ENCODE measurements at places on chromosomes 7 and 10.

DNA sequence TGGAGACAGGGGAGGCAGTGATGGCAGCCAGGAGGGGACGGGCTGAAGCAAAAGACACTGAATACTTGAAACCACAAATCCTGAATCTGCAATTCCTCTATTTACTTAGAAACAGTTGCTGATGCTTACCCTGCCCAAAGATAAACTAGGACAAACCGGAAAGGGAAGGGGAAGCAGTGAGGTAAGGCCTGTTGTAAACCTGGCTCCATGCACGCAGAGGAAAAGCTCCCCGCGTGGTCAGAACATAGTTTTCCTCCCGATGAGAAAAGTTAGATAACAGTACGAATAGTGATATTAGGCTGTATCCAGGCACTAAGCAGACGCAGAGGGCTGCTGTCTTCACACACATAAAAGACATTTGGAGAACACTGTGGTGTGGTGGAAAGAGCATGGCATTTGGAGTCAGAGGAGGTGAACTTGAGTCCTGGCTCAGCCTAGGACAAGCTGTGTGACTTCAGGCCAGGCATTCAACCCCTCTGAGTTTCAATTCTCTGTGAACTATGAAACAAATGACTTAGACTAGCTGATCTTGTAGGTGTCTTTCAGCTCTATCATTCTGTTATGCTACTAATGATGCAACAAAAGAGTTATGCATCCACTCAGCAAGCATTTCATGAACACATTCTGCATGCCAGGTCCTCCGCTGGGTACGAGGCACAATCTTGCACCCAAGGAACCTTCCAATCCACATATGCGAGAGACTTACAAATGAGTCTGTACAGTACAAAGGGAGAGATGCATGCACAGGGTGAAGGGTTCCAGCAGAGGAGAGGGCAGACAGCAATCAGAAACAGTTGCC, 80.9 kb downstream of the SORBS1 start:
- no peak for DNase-seq

DNA sequence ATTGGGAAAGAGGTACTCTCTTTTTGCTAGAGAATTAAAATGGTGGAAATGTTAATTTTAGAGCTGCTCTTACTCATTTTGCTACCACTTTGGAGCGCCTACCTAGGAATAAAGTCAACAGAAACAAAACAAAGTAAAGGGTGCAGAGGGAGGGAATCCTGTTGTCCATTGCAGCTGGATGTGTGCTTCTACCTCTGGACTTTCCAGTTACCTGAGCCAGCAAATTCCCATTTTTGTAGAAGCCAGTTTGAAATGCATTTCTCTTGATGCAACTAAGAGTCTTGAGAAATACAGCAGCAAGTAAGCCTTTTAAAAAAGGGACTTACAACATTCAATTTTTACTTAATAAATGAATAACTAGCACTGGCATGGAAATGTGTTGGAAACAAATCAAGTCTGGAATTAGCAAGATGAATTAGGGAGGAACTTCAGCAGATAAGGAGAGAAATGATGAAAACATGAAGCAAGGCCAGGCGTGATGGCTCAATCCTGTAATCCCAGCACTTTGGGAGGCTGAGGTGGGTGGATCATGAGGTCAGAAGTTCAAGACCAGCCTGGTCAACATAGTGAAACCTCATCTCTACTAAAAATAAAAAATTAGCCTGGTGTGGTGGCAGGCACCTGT, 113.5 kb upstream of the CTTNBP2 start:
- DNase-seq = no peak

DNA sequence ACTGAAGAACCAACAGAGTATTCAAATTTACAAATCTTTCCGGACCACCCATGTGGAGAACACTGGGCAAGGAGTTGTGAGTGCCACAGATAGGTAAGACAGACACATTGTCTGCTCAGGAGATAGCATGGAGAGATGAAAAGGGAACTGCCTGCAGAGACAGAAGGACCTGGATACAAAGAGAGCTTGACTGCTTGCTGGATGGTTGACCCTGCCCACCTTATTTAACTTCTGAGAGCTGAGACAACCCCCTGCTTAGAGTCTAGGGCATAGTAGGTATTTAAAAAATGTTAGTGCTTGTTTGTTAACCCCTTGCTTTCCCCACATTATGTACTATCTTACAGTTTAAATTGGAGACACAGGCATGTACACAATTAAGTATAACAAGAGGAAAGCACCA, 314.1 kb downstream of the THSD7A start:
- no peak for DNase-seq

- peak; percentile 33 for DNase-seq
Observed at GRCh38 chr7:33423646-33424020, 294.3 kb downstream of the BBS9 start.

GRCh38 chr7:46534664-46535588, 613.9 kb upstream of the IGFBP3 start:
- peak; percentile 55 for DNase-seq

- DNase-seq = peak; percentile 80
Observed at GRCh38 chr10:114876602-114877300, 55.2 kb downstream of the FHIP2A start.

GRCh38 chr7:128177768-128178550, 63.1 kb upstream of the LEP start:
- DNase-seq = no peak

DNA sequence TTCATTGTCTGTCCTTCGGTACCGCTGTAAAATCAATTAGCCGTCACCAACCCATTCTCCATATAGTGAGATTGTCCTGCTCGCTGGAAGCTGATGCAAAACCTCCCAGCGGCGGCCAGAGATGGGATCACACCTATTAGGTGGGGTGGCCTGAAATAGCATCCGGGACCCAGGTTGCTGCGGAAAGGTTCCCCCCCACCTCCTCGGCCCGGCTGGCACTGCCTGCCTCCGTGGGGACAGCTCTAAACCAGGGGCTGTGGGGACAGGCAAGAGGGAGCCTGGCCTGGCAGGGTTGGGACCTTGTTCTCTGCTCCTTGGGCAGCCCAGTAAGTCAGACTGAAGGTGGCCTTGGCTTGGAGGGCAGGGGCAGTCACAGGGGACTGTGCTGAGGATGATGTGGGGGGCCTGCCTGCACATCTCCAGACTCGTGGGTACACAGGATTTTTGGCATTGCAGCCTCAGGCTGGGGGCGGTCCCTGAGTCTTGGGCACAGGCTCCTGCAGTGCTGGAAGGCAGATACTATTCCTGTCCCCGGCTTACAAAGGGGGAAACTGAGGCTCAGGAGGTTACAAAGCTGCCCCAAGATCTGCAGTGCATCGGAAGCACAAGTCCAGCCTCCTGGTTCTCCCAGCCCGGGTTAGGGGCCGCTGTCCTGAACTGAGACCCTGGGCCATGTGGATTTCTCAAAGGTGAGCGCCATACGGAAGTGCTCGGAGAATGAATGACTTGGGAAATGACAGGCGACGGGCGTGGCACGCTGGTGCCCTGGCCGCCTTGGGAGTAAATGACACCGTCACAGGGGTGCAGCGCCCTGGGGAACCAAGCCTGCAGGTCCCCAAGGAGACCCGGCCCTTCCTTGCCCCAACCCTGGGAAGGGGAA, 65.6 kb downstream of the UNCX start:
- DNase-seq = no peak

DNA sequence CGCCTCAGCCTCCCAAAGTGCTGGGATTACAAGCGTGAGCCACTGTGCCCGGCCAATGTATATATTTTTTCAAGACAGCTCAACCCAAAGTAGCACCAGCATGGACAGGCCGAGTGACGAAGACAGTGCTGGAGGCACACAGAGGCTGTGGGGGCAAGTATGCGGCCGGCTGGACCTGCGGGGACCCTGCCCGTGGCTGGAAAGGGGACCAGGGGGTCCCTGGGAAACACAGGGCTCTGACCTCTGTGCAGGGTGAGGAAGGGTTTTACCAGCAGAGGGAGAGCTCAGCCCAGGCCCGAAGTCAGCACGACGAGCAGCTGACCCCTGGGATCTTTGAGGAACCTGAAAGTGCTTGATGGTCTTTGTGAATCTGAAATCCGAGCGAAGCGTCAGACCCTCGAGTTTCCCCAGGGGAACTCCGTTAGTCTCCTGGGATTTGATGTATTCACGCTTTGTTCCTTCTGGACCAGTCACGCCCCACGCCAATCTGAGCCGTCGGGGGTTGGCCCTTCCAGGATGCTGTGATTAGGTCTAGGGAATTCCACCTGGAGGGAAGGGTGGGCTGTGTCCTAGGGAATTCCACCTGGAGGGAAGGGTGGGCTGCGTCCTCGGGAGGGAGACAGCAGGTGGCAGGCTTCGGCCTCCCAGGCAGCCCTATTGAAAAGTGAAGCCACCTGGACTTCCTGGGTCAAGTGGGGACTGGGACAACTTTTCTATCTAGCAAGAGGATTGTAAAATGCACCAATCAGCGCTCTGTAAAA, 10.9 kb upstream of the ZFAND2A start:
- DNase-seq = no peak

DNA sequence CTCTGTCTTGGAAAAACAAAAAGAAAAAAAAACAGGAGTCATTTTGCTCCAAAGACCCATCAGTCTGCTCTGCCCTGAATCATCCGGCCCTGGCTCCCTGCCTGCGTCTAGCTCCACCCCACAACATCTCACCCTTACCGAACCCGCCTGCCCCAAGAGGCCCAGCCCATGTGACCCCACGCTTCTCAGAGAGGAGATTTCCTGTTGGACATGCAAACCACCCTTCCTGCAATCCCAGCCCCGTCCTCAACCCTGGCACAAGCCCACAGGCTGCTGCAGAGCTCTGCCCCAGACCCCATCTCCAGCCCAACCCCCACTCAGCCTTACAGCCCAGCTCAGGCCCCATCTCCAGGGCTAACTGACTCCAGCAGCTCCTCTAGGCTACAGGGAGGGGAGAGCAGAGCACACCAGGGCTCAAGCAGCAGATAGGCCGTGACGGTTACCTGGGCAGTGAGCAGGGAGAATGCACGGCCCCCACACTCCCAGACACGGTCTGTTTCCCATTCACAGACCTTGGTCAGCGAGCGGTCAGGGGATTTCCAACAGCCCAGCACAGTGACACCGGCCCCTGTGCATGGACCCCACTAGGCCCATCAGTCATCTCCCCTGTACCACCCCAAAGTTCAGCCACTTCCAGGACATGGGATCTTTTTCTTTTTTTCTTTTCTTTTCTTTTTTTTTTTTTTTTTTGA, 69.9 kb upstream of the GTF2I start:
- DNase-seq = peak; percentile 38

DNA sequence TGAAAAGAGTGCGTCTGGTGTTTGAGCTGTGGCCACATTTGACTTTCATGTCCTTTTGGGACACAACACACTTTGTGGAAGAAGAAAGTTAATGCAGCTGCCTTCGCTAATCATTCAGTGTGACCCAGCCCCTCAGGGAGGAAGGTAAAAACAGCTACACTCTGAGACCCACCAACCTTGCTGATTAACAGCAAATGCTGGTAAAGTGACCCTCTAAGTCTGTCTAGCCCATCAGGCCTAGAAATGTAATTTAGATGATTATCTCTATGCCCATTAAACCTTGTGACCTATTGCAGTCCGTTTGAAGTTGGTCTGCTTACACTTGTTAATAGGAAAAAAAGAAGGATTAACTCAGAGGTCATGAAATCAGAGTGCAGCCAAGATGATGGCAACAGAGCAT, 161.9 kb upstream of the WNT16 start:
- peak; percentile 63 for DNase-seq

DNA sequence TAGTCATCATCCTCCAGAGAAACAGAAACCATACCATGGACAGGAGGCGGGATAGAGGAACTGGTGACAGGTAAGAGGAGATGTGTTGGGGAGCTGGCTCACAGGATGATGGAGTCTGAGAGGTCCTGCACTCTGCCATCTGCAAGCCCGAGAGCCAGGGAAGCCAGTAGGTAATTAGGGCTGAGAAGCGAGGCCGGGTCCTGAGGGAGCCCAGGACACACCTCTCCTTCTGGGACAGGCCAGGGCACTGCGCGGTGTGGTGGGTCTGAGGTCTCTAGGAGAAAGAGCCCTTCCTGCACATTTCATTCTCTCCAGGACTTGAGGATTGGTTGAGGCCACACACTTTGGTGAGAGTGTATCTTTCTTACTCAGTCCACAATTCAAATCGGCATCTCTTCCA, 415.5 kb downstream of the GLRX3 start:
- DNase-seq = no peak

Data from SK-N-DZ (cell line).